ENCODE measurements at places on chromosomes 3 and 15. TPM values are rescaled to one million over a fixed set of nuclear protein-coding genes. Genes with fewer than 3 reads are reported as not detected.

- DNase-seq = no peak
These were observed 3.6 kb downstream of the SNX1 start for GRCh38 chr15:64099379-64099778.

DNA sequence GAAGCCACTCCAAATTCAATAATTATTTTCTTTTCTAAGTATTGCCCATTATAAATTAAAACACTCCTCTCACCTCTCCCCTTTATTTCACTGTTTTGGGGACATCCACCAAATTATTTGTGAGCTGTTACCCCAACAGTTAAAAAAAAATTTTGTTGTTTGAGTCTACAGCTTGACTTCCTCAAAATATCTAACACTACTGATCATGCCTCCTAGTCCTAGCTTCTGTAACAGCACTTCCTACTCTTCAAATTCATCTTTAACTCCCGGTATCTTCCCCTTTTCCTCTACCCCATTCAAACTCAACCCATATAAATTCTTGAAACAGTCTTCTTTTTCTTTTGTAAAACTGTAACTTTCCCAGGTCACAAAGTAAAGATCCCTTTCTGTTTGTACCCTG lies 15.9 kb downstream of the PARL start:
- no peak for DNase-seq

DNA sequence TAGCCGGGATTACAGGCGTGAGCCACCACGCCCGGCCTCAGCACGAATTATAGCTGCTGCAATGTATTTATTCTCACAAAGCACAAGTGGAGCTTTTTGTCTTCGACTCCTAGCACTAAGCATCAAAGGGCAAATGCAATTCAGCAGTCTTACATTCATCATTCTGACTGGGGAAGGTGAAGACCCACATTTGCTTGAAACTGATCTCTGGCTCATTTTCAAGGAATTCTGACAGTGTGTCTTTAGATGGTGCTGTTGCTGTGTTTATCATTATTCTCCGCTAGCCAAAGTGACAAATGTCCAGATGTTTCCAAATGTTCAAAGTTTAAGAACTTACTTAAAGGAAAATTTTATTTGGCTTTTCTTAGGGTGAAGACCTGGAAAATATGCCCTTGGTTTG lies 55.9 kb downstream of the SGO1 start:
- DNase-seq = no peak

DNA sequence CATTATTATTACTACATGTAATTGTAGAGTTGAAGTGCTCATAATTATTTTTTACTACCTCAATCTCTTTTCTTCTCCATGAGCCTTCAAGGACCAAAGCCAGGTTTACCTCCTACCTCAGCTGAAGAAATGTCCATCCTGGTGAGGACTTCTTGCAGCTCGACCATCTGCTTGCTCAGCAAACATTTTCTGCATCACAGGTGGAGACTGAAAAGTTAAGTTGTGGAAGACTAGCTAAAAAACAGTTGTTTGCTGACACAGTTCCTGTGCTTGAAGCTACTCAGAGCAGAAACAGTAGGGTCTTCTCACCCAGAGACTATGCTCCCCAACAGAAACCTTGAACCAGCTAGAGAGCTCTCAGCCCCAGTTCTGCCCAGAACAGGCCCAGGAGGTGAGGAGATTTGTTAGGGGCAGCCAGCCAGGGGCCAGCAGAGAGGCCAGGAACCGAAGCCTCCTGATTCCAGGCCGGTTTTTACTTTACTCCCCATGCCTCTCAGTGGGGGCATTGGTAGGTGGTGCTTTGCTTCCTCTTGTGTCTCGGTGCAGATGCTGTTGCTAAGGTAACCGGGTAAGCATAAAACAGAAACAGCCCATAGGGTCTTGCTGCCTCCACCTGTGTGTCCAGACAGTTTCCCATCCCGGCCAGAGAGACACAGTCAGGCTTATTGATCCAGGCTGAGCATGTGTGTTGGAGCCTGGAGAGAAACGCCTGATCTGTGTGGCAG lies 54.9 kb downstream of the CCNL1 start:
- DNase-seq = no peak

DNA sequence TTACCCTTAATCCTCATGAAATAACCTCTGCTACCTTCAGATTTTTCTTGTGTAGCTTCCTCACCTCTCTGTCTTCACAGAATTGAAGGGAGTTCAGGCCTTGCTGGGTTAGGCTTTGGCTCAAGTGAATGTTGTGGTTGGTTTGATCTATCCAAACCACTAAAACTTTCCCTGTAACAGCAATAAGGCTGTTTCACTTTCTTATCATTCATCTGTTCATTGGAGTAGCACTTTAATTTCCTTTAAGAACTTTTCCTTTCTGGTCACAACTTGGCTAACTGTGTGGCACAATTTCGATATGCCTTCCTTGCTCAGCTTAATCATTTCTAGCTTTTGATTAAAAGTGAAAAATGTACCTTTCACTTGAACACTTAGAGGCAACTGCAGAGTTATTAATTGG lies 129.8 kb downstream of the NR1I2 start:
- DNase-seq = no peak

DNA sequence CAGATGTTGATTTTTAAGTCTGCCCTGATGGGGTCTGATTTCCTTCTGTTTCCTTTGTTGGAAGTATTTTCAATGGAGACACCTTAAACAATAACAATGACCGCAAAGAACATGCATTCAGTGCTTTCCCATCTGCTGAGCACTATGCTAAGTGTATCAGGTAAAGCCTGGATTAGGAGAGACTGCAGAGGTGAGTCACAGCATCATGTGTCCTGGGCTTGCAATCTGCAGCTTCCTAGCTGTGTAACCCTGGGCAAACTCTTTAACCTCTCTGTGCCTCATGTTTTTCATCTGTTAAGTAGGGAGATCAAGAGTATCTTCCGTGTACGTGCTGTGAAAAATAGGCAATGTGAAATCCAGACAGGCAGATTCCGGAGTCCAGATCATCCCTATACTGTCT lies 13.3 kb upstream of the CHRNB4 start:
- DNase-seq = no peak

IQCF2 gene
- not detected for total RNA-seq

SATB1 gene
- total RNA-seq = 22.3 TPM

EIF3J gene
- total RNA-seq = 128 TPM

Measured in neural crest cell (in vitro differentiated cells).